ENCODE measurements at places on chromosomes 2 and 18.

GRCh38 chr2:38200598-38200997 lies 124.6 kb upstream of the CYP1B1 start:
- DNase-seq = no peak

DNA sequence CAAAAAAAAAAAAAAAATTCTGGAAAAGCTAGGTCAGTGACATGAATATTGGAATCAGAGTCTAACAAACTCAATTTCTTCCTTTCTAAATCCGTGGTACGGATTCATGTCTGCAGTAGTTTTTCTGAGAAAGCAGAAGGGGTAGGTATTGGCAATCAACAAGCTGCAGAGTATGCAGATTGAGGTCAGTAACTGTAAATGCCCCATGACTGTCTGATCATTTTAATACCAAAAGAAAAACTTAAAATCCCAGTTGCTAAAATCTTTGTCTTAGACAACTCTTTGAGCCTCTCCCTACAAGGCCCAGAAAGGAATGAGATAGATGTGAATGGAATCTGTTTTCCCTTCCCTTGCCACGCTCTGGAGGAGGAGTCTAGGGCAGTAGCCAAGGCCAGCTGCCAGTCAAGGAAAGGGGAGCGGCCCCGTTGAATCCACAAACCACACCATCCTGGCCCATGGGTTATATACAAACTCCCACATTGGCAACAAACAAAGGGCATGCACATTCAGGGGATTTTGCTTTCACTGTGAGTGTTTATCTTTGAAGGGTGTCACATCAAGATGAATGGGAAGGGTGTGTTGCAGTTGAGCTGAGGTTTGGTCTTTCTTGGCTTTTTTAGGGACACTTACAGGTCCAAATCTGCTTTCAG lies 6.1 kb upstream of the CASP8 start:
- DNase-seq = no peak

- DNase-seq = no peak
These were observed 7.9 kb downstream of the TMEM198 start for GRCh38 chr2:219551441-219552381.

DNA sequence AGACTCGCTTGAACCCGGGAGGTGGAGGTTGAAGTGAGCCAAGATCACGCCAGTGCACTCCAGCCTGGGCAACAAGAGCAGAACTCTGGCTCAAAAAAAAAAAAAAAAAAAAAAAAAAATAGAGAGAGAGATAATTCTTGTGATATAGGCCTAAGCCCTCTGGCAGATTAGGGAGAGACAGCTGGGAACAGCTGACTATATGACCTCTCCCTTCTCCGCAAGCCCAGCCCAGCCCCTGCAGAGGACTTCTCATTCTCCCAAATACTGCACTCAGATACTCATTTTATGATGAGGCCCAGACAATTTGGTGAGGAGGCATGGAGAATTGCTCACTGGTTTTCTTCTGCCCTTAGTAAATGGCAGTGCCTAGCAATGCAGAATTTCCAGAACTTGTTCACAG lies 262.0 kb downstream of the HAUS1 start:
- DNase-seq = no peak

DNA sequence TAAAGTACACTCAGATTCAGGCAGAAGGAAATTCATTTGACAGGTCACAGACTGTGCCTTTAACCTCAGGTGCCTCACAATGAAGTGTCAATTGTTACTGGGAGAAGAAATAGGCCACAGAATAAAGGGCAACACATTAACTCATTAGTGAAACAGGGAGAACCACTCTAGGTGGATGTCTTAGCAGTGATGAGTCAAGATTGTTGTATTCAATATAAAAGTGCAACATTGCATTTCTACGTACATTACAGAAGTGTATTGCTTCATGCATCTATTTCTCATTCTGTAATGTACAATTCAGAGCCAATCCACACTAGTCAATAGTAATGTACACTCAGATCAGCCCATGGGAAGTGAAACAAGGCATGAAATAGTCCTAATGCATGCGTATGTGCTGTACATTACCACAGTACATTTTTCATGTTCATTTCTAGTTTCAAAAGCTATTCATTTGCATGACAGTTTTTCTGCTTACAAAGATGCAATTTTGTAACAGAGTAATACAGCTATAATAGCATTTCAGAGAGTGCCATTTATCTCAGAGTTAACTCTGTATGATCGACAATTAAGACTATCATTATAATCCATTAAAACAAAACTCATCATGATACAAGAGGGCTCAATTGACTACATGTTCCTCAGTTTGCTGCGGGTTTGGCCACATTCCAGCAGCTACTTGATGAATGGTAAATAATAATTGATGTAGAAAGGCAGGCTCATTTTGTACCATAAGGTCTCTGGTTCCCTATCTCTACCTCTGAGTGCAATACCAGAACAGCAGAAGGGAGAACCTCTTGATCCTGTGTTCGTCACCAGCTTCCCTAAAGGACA lies 12.2 kb upstream of the ARL5A start:
- DNase-seq = no peak

- DNase-seq = no peak
These were observed 692.0 kb upstream of the FAM98A start for GRCh38 chr2:34291076-34291475.

DNA sequence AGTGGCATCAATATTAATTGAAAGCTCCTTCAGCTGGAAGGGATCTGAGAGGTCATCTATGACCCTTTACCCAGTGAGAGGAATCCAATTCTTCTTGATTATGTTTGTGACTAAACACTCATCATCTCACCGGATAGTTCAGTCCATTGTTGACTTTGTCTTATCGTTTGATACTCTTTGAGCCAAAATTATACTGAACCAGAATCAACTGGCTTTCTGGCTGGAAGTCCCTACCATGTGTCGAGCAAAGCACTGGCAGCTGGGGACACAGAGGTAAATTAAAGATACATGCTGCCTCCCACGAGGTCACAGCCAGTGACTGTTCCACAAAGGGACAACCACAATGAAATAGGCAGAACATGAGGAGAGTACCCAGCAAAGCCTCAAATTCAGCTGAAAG lies 91.4 kb upstream of the FHL2 start:
- no peak for DNase-seq
